Activated CD4-positive, alpha-beta T cell treated with anti-CD3 and anti-CD28 coated beads for 24 hours (primary cell): ENCODE measurements at places on chromosomes 13 and 19.

DNA sequence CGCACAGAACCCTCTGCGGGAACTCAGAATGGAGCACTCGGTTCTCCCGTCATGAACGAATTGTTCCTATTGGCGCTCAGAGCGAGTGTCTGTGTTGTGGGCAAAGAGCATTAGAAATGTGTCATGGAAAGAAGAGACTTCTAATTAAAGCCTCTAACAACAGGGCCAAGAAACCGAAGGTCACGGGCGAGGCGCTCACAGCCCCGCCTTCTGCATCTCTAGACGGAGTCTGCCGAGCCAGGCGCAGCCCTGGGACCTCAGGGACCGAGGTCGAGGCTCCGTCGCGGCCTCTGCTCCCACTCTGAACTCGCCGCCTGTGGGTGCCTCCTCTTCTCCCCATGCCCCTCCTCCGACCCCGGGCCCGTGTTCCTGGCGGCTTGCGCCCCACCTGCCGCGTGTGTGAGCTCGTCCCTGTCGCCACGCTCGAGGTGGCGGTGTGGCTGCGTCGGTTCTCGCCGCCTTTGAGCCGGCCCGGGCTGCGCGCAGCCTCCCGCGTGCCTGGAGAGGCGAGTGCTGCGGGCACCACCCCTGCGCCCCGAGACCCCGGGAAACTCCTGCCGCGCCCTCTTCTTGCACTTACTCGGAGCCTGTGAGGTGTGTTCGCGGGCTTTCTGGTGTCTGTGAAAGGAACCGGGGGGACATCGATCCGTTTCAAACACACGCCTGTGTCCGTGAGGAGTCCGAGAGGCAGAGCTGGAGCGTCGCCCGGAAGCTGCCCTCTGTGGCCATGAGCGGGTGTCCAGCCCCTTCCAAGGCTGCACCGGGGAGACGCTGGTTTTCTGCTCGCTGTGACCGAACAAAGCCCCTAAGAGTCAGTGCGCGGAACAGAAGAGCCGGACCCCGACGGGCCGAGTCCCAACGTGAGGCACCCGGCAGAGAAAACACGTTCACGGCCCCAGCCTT, 45.4 kb upstream of the SPACA7 start:
- no peak for DNase-seq

DNA sequence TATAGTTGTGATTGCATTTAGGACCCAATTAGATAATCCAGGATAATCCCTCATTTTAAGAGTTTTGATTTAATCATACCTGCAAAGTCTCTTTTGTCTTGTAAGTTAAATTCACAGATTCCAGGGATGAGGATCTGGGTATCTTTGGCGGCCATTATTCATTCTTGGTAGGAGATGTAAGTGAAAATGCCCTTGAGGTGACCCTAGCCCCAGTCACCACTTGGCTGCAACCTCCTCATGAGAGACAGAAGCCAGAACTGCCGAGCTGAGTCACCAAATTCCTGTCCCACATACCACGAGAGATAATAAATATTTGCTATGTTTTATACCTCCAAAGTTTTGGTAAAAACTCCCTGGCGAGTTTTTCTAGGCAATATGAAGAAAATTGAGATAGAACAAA, 389.4 kb downstream of the RFC3 start:
- DNase-seq: no peak

DNA sequence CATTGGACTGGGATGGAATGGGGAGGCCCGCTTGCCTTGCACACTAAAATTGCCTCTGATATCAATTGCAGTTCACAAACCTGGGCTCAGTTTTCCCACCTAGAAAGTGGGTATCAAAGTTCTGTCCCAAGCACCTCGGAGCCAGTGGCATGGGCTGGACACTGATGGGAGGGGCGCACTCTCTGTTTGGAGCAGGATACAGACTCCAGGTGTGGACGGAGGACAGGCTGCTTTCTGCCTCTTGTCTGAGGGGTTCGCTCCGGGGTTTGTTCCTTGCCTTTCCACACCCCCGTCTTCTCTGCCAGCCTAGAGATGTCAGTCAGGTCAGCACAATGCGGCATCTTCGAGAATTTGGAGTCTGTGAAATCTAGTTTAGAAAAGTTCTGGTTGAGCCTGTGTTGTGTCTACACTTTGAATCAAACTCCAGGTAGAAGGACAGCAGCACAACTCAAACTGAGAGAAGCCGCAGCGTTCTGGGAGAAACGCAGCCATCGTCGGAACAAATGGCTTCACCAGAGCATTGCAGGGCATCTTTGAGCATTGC, 141.9 kb downstream of the TEX29 start:
- no peak for DNase-seq

DNA sequence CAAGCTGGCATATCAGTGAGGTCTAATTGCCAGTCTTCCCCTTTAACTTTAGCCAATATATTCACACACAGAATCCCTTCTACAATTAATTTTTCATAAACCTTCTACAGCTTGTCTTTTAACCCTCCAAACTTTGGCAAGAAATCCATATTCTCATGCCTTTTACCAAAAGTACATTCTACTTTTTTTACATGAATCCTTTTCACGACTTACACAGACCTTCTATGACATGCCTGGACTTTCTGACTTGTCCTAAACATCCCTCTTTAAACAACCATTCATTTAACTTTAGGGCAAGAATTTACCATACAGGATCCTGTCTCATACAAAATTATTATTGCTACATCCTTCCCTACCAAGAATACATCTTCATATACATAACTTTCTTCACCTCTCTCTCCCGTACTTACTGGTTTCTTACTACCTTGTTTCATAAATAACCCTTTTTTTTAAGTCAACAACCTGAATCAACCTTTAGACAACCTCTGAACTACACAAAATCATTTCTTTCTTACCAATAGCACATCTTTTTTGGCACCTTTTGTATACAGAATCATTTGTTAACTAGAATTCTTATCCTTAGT, 23.5 kb downstream of the ZNF544 start:
- no peak for DNase-seq

GRCh38 chr13:22693691-22694090, 487.1 kb upstream of the SGCG start:
- no peak for DNase-seq
